AG09319 (cell line): ENCODE measurements at places on chromosomes 16 and 17.
A peak's percentile ranks its signal among the peaks of the same experiment; 100 is the strongest.

GRCh38 chr16:31505483-31505882, 2.7 kb downstream of the RUSF1 start:
- DNase-seq: no peak

DNA sequence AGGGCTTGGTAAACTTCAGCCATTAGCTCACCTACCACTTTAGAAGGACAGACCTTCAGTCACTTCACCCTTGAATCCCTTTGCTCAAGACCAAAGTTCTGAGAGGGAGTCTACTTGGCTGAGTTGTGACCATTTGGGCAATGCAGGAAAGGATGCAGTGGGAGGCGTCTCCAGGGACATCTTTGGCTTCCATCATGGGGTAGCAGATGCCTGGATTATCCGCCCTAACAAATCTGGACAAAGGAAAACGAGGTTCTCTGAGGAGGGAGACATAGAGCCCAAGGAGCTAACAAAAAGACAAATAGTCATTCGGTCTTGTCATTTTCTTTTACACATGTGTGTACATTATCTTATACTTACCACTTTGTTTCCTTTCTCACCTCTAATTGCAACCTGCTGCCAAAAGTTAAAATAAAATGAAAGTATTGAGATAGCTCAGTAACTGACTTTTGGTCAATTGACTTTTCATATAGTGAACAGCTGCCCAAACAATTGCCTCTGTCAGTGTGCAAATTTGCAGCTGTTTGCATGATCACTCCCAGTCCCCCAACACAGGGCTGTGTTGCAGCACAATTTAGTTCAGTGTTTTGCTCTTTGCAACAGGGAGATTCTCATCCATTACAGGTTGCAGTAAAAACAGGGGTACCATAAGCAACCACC, 108.9 kb upstream of the EEF2KMT start:
- no peak for DNase-seq

DNA sequence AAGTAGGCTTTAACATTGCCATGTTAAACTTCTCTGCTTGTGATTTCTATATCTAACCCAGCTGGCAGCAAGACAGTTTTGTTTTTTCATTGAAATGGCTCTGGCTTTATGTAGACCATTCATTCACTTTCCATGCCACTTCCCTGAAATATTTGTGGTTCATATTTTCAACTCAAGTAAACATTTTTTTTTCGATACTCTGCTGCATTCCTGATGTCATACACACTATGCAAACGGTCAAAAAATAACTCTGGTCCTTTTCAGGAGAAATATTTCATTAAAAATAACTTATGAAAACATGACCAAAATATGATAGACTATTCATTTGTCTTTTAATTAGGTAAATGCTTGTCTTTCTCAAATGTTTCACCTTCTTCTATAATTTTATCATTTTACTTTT, 116.3 kb downstream of the USP22 start:
- no peak for DNase-seq

GRCh38 chr16:65500007-65500406, 378.1 kb upstream of the CDH11 start:
- no peak for DNase-seq

- peak; percentile 3 for DNase-seq
Observed at GRCh38 chr16:55149622-55150021, 174.4 kb upstream of the IRX6 start.

DNA sequence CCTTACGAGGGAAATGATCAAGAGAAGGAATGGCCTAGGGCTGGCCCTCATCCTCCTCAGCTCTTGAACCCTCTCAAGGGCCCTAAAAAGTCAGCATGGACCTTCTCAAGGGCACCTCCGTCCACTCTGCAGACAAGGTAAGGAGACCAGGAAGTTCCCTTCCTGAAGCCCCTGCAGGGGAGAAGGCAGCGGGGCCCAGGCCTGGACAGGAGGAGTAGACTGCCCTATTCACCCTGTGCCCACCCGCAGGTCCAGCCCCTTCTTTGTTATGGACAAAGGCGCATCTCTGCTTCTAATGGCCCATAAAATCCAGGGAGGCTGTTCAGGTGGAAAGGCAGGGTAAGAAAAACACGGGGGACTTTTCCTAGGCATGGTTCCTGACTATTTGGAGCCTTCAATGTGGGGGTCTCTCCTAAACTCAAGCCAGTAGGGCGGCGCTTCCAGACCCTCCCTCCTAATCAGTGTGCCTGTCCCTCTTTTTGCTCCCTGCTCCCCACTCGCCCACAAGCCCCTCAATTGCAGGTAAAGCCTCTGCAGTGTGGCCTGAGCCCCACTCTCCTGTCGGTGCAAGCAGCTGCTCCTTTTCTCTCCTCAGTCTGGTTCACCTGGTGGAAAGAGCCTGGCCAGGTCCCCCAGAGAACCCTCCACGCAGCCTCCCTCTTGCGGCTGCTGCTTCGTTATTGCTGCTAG, 28.2 kb downstream of the AXIN2 start:
- no peak for DNase-seq

- DNase-seq: no peak
Observed at GRCh38 chr17:57515662-57516211, 229.4 kb downstream of the CCDC182 start.
